ENCODE measurements at places on chromosomes 5 and 9.

DNA sequence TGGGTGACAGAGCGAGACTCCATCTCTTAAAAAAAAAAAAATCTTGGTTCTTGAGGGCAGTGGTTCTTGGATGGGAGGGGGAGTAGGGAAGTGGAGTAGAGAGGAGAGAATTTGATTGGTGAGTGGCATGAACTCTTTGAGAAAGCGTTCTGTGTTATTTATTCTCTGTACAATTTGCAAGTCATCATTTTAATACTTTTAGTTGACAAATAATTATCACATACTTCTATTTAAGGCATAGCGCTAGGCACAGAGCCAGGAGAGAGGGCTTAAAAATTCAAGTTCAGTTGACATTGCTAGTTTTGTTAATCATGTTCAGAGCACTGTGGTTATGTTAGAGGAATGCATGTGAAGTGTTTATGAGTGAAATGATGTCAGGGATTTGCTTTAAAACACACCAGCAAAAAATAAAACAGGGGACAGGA is 24.6 kb downstream of the HSDL2 start:
- ATAC-seq = no peak

DNA sequence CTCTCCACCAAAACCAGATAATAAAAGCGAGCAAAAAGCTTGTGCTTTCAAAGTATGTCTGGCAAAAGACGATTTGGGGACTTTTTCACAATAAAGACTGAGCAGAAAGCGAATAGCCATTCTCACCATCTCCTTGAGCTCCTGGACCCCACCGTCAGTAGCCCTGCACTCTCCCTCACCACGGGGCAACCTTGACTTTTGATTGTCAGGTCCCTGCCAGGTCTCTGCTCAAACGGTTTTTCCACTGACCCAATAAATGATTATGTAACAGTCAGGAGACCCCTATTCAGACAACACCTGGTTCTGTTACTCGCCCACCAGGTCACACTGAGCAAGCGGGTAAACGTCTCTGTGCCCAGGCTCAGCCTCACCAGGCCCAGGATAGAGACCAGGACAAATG is 131.3 kb downstream of the MVB12B start:
- no peak for ATAC-seq

- ATAC-seq = no peak
These were observed 48.6 kb downstream of the UBAP1 start for GRCh38 chr9:34227445-34227844.

GRCh38 chr9:129610213-129610472 is 10.8 kb downstream of the C9orf50 start:
- ATAC-seq = no peak

DNA sequence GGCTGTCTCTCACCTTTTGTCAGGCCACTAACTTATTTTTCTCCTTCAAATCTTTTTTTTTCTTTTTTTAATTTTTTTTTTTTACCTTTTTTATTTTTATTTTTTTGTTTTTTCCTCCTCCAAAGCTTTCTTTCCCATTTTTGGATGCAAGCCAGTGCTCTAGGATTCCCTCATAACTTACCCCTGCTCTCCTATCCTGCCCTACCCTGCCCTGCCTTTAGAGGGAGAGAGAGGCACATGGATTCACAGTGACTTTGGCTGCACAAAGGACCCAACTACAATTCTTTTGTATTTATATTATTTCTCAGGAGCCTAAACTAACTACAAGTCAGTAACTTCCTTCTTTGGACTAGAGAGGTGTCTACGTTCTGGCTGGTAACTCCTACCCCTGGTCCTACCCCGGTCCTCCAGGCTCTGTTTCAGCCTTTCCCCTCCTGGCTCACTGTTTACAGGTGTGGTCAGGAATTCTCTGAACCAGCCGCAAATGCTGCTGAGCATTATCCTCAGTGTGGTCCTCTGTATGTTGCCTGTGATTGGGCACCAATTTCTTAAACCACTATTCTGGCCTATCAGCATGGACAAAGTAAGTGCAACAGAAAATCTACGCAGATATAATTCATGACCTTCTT is 8.4 kb upstream of the RUSC2 start:
- peak; percentile 75 for ATAC-seq

DNA sequence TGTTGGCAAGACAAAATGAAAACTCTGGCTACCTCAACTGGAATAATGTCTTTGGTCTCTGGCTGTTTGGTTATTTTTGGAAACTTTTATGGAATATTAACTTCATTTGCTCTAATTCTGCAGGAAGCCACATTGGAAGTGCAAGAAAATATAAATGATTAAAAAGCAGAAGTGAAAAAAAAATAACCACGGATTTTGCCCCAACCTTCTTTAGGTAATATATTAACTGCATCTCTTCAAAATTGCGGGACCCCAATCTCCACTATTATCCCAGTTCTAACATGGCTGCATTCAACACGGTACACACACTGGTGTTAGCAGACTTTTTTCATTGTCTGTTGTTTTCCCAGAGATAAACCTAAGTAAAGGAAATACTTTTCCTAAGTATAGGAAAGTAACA is 23.0 kb downstream of the GLIS3 start:
- no peak for ATAC-seq

- ATAC-seq = no peak
These were observed 386.0 kb downstream of the CHSY3 start for GRCh38 chr5:130290219-130290618.

DNA sequence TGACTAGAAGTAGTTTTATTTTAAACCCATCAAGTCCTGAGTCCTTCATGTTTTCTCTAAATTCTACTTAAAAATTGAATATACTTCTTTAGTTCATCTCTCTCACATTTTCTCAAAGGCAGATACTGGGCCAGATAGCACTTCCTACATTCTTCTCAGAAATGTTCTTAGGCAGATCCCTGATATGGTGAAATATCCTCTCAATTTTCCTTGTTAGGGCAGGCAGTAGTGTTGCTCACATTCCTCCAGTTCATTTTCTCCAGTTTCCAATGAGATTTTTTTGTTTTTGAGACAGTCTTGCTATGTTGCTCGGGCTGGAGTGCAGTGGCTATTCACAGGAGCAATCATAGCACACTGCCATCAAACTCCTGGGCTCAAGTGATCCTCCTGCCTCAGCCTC is 5.7 kb downstream of the GCNT1 start:
- no peak for ATAC-seq

DNA sequence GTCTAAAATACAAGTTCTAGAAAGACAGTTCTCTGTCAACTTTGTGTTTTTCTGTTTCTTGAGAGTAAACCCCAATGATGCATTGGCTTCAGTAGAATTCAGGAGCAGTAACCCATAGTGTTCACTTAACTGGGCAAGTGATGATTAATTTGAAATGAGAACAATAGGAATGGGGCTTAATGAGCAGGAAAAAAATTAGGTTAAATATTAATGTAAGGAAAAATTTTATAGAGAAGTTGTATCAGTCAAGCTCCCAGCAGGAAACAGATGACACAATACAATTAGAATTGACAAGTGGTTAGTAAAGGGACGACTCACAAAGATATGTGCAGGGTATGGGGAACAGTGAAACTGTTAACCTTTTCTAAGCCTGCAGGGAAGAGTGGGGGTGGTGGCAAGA is 38.2 kb downstream of the ENTREP1 start:
- no peak for ATAC-seq

DNA sequence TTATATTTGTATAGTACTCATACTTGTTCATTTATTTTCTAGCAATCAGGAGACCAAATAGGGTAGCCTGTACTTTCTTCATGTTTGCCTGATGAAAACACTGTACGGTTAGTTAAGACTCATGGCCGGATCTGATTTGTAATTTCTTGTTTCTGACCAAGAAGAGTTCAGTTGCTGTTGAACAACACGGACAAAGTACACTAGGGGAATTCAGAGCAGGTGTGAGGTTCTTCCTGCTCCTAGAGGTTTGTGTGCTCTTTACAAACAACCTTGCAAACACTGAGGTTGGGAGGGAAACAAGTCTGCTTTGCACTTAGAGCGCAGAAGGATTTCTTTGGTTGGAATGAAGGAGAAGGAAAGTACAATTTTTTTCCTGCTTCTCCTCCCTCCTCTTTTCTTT is 69.7 kb downstream of the TRIO start:
- ATAC-seq = no peak

DNA sequence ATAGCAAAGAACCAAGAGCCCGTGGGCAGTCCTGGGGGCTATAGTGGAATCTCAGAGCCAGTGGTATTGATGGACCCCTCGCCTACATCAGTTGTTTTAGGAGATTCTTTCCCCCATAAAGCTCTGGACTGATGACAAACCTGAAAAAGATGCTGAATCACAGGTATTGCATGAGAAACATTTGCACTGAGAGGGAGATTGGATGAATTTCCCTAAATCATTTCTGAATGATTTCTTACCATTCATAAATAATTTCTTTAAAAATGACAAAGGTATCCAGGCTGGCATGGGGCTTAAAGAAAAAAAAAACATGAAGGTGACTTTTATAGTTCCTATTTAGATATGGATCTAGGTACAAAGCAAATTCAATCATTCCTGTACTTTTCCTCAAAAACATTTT is 54.0 kb upstream of the SLIT3 start:
- no peak for ATAC-seq

GRCh38 chr5:157106630-157107461 is 2.0 kb downstream of the HAVCR2 start:
- no peak for ATAC-seq

- peak; percentile 38 for ATAC-seq
These were observed 1356.8 kb upstream of the ACO1 start for GRCh38 chr9:31027678-31028077.

- no peak for ATAC-seq
These were observed 73.0 kb downstream of the RASEF start for GRCh38 chr9:82989929-82990328.

DNA sequence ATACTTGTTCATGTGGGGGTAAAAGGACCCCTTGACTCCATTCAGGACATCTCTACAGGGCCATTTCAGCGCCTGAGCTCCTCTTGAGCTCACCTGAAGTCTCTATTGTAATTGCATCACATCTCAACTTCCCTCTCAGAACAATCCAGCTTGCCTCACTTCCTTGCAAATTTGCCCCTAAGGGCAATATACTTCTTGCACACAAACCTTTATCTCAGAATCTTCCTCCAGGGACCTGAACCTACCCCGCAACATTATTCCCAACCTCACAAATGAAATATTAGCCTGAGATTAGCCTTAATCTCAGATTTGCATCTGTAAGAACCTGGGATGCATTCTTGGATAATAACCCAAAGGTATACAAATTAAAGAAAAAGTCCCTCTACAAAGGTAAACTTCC is 159.2 kb downstream of the DRD1 start:
- ATAC-seq = no peak

DNA sequence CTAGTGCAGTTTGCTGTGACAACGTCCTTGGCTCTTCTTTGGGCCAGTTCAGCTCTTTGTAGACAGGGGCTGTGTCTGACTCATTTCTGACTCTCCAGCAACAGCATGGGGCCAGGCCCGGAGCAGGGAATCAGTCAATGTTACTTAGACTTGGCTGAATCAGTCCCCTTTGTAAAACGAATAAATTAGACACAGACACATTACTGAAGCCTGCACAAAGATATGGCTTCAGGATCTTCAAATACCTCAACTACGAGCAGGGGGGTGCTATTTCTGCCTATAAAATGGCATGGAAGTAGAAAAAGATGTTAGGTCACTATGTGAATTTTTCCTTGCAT is 204.7 kb downstream of the TTLL11 start:
- no peak for ATAC-seq

All from esophagus mucosa (tissue), 1 donor.